ENCODE measurements at places on chromosomes 6 and 20.

- no peak for DNase-seq
Observed at GRCh38 chr20:46159101-46159897, 41.2 kb downstream of the CD40 start.

DNA sequence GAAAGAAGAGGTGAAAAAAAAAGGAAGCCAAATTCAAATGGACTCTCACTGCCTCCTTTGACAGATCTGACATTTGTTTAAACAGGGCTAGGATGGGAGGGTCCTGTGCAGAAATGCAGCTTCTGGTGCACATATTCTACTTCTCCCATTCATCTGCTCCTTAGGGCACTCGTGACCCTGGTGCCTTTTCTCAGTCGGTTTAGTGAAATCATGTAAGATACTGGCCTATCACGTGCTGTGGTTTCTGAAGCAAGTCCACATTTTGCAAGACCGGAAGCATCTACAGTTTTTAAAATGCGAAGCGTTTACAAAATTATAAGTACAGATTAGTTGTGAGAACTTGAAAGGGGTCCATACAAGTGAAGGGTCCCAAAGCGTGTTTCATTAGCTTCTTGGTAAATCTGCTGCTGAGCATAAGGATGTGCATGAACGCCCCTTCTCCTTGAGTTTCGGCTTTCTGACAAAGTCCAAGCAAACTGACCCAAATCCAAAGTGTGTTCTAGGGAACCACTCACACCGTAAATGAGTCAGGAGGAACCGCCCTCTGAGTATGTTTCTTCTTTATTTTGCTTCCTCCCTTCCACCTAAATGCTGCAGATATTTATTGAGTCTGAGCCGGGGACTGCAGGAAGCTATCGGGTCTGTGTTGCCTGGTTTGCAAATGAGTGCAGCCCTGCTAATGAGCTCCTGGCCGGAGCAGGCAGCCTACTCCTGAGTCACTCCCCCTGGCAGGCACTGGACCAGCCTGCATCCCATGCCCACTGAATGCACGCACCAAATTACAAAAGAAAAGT, 323.8 kb upstream of the JARID2 start:
- DNase-seq = no peak

GRCh38 chr20:24002896-24003295, 14.3 kb upstream of the GGTLC1 start:
- no peak for DNase-seq

DNA sequence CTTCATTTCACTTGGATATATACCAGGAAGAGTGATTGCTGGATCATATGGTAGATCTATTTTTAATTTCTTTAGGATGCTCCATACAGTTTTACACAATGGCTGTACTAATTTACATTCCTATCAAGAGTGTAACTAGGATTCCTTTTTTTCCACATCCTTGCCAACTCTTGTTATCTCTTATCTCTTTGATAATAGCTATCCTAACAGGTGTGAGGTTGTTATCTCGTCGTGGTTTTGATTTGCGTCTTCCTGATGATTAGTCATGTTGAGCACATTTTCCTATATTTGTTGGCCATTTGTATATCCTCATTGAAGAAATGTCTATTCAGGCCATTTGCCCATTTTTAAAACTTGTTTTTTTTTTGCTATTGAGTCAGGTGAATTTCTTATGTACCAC, 552.4 kb downstream of the RFPL4B start:
- DNase-seq = no peak

DNA sequence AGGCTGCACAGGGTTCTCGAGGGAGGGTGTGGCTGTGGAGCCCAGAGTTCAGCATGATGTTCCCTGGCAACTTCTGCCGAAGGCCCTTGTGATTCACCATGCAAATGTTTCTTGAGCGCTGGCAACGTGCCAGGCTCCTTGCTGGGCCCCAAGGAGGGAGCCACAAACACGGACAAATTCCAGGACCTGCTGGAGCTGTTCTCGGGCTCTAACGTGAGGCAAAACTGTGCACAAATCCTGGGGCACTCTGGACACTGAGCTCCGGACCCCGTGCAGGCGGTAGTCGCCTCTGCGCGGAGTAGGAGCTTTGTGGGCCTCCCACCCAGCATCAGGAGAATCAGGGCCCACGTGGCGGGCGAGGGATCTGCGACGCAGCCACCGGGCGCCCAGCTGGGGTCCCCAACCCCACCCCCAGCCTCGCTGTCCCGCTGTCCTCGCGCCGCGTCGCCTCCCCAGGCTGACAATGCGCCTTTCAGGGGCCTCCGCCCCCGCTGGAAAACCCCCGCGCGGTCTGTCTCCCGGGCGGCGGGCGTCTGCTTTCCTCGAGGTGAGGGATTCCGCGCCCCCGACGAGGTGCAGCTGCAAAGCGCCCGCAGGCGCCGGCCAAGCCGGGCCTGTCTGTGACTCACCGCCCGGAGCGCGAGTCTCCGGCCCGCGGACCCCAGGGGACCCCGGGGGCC, 31.7 kb upstream of the SCUBE3 start:
- no peak for DNase-seq

DNA sequence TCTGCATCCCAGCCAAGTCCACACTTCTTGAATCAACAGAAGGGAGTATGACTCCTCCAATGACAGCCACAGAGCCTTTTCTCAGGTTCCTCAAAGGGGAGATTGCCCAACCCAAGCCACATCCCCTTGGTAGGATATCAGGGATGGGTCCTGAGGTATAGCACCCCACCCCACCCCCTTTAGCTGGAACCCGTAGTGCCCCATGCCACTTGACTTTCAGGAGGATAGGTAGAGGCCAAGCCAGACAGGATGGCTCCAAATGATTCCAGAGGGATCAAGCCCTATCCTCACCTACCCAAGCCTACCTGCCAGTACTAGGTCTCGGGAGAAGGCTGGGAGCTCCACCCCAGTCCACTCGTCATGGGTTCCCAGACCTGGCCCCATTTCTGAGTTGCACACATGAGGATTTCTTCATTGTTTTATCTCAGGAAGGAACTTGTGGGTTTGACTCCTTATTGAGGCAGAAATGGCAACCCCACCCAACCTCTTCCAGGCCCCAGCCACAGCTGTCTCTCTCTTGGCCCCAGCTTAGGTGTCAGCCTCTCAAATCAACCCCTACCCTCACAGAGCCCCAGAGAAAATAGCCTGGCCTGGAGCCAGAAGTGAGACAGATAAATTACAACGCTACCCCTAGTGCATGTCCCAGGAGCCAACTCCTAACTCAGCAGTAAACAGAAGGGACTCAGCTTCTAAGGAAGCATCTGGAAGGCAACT, 3.6 kb downstream of the CCND3 start:
- peak; percentile 47 for DNase-seq

DNA sequence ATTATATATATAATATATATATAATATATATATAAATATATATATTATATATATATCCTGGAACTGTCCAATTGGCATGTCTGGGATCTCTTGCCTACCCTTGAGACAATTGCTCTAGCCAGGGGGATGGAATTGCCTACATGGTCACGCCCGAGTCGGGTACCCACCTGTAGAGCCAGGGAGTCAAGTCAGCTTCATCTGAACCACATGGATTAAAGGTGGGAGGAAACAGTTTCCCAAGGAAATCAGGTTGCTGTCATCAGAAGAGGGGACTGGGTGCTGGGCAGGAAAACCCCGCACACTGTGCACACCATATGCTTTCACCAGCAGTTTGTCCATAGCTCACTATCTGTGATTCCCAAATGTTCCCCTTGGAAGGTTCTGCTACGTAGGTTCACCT, 252.5 kb upstream of the NOX3 start:
- no peak for DNase-seq

GRCh38 chr6:135555550-135555949, 58.0 kb upstream of the AHI1 start:
- DNase-seq = no peak

DNA sequence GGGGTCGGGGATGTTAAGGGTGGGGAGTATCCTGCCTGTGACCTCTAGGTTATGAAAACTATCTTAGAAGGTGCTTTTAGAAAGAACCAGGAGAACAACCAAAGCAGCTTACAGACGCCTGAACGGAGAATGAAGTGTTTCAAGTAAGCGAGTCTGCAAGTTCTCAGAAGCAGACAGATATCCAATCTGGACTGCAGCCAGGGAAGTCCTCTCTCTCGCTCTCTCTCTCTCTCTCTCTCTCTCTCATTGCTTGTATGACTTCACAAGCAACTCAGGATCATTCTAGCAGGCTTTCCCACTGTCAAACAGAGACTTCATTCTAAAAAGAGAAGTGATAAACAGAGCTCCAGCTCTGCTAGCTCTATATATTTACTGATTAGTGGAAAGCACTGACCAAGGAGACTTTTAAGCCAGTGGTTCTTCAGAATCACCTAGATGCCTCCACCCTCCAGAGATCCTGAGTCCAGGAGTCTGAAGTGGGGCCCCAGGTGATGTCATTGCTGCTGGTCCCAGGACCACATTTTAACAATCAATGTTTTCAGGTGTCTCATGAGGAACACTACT, 6.0 kb downstream of the TCF21 start:
- no peak for DNase-seq

DNA sequence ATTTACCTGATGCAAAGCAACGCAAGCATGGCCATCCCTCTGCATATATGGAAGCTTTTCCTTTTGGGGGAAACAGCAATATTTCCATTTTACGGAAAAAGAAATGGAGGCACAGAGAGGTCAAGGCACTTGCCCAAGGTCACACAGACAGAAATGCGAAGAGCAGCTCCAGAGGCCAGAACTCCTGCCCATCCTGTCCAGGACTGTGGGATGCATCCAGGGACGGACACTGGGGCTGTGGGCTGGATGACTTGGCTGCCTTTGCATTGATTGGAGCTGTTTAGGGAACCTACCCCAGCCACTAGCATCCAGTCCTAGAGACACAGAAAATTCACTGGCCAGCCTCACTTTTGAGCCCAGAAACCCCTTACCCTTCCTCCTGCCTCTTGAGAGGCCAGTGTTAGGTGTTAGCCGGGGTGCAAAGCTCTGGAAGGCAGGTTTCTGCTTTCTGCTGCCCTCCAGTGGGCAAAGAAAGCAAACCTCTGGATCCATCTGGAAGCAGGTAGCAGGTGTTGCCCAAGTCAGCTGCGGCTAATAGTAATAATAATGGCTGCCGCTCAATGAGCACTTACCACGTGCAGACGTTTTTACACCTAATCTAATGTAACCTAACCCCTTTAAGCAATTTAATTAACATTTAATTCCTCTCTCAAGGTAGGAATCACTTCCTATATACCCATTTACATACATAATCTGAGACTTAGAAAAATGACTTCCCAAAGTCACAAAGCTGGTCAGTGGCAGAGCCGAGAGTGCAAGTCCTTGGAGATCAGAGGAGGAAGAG, 31.7 kb upstream of the CCN5 start:
- peak; percentile 64 for DNase-seq

DNA sequence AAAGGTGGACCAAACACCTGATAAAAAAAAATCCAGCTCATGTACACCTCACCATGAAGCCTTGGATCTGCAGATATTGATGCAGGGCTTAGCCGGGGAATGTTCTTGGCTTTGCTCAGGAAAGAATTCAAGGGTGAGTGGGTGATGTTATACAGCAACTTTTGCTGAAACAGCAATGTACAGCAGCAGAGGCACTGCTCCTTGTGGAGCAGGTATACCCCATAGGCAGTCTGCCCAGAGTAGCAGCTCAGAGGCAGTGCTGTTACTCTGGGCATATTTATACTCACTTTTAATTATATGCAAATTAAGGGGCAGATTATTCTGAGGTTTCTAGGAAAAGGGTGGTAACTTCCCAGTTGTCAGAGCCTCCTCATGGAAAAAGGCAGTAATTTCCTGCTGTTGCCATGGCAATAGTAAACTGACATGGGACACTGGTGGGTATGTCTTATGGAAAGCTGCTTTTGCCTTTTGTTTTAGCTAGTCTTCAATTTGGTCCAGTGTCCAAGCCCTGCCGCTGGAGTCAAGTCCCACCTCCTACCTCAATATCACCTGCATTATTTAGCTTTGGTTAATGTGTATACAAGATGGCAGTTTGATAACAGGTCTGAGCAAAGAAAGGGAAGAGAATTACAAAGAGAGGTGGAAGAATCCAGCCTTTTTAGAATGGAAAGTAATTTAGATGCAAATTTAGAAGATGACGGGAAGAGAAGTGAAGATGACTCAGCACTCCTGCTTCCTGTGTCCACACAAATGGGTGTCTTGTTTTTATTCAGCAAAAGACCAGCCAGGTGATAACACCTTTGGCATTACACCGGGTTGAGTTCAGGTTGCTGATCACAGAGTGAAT, 110.1 kb upstream of the JAG1 start:
- DNase-seq = no peak

DNA sequence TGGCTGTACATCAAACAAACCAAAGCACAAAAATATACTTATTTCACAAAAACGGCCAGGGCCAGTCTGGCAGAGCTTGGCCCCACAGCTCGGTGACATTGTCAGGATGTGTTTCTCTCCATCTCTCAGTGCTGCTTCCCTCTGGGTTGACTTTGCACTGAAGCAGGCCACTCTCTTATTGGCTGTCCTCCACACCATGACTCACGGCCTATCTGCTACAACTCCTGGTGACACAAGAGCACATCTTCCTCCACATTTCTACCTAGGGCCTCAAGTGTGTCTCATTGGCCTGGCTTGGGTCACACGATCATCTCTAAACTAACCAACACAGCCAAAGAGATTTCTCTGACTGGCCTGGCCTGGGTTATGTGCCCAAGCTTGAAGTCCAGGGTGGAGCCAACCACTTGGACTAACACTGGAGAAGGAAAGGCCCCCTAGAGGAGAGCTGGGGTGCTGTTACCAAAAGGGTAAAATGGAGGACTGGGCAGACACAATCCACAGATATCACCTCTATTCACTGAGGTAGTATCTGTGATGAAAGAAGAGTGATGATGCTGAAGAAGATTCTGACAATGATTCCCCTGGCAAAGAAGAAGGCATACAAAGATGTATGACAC, 159.8 kb upstream of the TSHZ2 start:
- DNase-seq = no peak

DNA sequence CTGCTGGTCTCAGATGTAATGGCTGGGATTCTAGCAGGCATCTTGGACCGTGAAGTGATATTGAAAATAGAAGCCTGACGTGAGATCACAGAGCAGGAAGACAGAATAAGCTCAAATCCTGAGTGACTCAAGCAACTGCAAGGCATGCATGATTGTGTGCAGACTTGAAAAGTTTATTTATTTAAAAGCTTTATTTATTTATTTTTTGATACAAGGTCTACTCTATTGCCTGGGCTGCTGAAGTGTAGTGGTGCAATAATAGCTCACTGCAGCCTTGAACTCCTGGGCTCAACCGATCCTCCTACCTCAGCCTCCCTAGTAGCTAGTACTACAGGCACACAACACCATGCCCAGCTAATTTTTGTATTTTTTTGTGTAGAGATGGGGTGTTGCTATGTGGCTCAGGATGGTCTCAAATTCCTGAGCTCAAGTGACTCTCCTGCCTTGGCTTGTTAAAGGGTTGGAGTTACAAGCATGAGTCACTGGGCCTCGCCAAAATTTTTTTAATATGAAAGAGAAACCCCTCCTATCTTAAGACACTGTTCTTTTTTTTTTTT, 40.1 kb upstream of the RNF144B start:
- DNase-seq = no peak

DNA sequence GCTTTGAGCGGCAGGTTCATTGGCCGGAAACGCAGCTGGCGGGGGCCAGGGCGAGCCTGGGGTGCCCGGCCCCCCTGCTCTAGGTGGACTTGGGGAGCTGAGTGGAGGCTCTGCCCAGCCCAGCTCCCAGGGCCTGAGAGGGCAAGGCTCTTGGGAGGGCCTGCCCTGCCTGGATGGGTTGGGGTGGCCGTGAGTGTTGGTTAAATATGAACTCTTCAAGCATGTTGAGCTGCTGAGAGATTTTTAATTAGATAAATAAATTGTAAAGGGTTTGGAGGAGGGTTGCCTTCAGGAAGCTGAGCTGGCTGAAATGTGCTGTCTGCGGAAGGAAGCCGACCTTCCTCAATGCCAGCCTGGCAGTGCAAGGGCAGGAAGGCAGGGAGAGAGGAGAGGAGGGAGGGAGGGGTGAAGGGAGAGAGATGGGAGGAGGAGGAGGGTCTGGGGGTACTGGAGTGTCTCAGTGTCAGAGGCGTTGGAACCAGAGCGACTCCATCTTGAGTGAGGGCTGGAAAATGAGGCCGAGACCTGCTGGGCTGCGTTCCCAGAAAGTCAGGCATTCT, 39.4 kb upstream of the PMEPA1 start:
- no peak for DNase-seq
